Foreskin fibroblast (primary cell): ENCODE measurements at places on chromosomes 3 and 15.

- no peak for DNase-seq
These were observed 605.2 kb downstream of the MAGI1 start for GRCh38 chr3:65433480-65433879.

- no peak for DNase-seq
These were observed 121.7 kb upstream of the DLG1 start for GRCh38 chr3:197420115-197420514.

- DNase-seq = peak; percentile 56
These were observed 77.8 kb downstream of the WWTR1 start for GRCh38 chr3:149579838-149580542.

- DNase-seq = no peak
These were observed 487.2 kb downstream of the CNTN3 start for GRCh38 chr3:74127256-74127655.

GRCh38 chr3:71097557-71097956 lies 486.0 kb downstream of the FOXP1 start:
- no peak for DNase-seq

DNA sequence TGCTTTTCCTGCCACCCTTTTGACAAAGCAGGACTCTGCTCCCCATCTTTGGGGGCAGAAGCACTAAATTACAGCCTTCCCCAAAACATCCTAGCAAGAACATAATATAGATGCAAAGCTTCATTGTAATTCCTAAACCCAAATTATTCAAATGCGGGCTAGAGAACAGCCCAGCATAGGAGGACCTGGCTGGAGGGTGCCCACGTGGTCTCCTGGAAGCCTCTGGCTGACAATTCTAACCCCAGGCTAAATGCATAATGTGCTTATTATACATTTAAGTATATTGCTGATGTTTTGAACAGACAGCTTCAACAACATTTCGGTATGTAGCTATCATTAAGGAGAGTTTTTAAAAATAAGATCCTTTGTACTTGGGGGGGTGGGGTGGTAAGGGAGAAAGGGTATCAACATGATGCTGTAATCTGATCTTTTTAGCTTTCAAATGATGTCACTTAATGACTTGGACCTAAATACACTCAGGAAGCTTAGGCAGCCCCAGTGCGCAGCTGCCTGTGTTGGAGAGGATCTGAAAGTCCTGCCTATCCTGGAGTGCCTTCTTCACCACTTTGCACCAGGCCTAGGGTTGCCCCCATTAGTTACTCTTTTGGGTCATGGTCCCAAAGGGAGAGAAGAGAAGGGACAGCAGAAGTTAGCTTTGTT lies 57.2 kb upstream of the USP3 start:
- no peak for DNase-seq
